ENCODE measurements at places on chromosomes 6 and 20. TPM values are rescaled to one million over a fixed set of nuclear protein-coding genes. Genes with fewer than 3 reads are reported as not detected.

- H3K4me1 ChIP-seq, result peaks cover 3% of the 10 kb centered on the region
- no peak overlapping the region for H3K27ac ChIP-seq
- H3K27me3 ChIP-seq, result peaks cover 4% of the 10 kb centered on the region
- no peak for DNase-seq
- no peaks in the 10 kb centered on the region for H3K36me3 ChIP-seq
Measured at GRCh38 chr20:48098099-48098498, 312.8 kb upstream of the SULF2 start.

DNA sequence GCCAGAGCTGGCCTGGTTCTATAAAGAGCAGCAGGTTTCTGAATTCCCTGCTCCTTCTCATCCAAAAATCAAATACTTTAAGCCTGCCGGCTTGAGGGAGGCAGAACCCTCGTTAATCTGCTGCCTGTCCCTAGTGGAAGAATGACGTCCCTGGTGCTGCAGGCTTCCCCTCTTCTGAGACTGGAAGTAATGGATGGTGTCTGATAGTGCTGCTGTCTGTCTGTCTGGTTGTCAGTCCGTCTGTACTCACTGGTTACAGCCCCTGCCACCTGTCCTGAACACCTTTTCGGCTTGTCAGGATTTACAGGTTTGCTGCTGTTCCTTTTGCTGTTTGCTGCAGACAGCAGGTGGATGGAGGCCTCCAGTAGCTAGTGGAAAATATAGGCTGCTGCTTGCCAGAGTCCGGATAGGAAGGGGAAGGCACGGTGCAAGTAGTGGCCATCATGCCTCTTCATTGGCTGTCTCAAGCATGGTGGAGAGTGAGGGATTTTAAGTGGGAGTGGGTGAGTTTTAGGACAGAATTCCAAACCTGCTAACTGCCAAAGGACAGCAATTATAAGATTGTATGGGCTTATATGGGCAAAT, 2.5 kb downstream of the RIMS1 start:
- no peaks in the 10 kb centered on the region for H3K36me3 ChIP-seq
- DNase-seq, result no peak
- no peaks in the 10 kb centered on the region for H3K4me1 ChIP-seq
- H3K27ac ChIP-seq, result no peak overlapping the region
- no peak overlapping the region for H3K4me3 ChIP-seq
- H3K27me3 ChIP-seq, result peaks cover 12% of the 10 kb centered on the region

GRCh38 chr20:10715035-10715434, 41.2 kb upstream of the JAG1 start:
- H3K27me3 ChIP-seq, result no peaks in the 10 kb centered on the region
- peak; percentile 56 for DNase-seq
- H3K4me3 ChIP-seq, result no peak overlapping the region

- H3K4me3 ChIP-seq, result no peak overlapping the region
- DNase-seq, result no peak
- no peaks in the 10 kb centered on the region for H3K36me3 ChIP-seq
- H3K27me3 ChIP-seq, result no peaks in the 10 kb centered on the region
Measured at GRCh38 chr20:16576219-16576618, 3.0 kb upstream of the KIF16B start.

GRCh38 chr6:111658462-111659154, 52.9 kb upstream of the TRAF3IP2 start:
- no peak for DNase-seq
- no peak overlapping the region for H3K27ac ChIP-seq
- peaks cover 19% of the 10 kb centered on the region for H3K4me1 ChIP-seq
- peaks cover 13% of the 10 kb centered on the region for H3K36me3 ChIP-seq
- no peaks in the 10 kb centered on the region for H3K27me3 ChIP-seq
- H3K4me3 ChIP-seq, result no peak overlapping the region

- no peak overlapping the region for H3K27ac ChIP-seq
- DNase-seq, result no peak
- H3K4me1 ChIP-seq, result peaks cover 11% of the 10 kb centered on the region
- no peak overlapping the region for H3K4me3 ChIP-seq
- H3K36me3 ChIP-seq, result no peaks in the 10 kb centered on the region
Measured at GRCh38 chr6:166959911-166960608, 3.7 kb upstream of the RNASET2 start.

- DNase-seq, result peak; percentile 87
- peaks cover 5% of the 10 kb centered on the region for H3K27me3 ChIP-seq
- no peaks in the 10 kb centered on the region for H3K4me1 ChIP-seq
- peak overlapping the region; percentile 36 for H3K4me3 ChIP-seq
- no peak overlapping the region for H3K27ac ChIP-seq
Measured at GRCh38 chr20:56343861-56344381, 14.9 kb upstream of the FAM210B start.

DNA sequence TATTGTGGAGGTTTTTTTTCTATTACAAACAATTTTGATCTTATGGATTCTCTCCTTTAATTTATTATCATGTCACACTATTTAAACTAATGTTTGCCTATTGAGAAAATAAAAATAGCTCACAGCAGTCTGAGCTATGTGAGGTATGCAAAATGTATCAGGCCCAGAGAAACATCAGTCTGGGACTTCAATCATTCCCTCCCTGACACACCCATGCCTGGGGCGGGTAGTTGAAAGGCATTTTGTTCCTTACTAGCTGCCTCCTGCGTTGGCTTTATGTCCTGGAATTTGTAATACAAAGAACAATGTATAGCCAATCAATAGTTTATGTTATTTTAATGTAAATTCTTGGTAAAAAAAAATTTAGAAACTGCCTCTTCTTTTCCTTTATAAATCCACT, 403.3 kb downstream of the EPM2A start:
- no peak overlapping the region for H3K4me3 ChIP-seq
- no peaks in the 10 kb centered on the region for H3K27me3 ChIP-seq
- H3K4me1 ChIP-seq, result no peaks in the 10 kb centered on the region
- DNase-seq, result no peak
- H3K27ac ChIP-seq, result no peak overlapping the region

GRCh38 chr6:119231394-119231793, 118.2 kb downstream of the MAN1A1 start:
- no peaks in the 10 kb centered on the region for H3K27me3 ChIP-seq
- H3K4me3 ChIP-seq, result no peak overlapping the region
- no peaks in the 10 kb centered on the region for H3K36me3 ChIP-seq
- H3K27ac ChIP-seq, result no peak overlapping the region

DNA sequence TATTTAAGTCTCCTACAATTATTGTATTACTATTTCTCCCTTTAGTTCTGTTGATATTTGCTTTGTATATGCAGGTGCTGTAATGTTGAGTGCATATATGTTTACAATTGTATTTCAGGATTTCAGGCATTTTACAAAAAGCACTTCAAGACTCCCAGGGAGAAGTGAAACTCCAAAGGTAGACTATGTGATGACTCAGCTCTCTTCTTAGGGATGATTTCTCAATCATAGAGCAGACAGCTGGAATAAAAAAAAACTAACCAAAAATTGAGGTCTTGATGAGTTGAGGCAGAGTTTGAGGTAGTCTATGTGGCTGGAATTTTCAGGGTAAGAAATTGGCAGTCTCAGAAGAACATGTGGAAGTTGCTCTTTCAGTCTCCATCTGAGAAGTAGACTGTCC, 786.1 kb downstream of the TFAP2A start:
- H3K4me1 ChIP-seq, result no peaks in the 10 kb centered on the region
- no peak overlapping the region for H3K27ac ChIP-seq
- no peak overlapping the region for H3K4me3 ChIP-seq
- no peaks in the 10 kb centered on the region for H3K36me3 ChIP-seq
- no peaks in the 10 kb centered on the region for H3K27me3 ChIP-seq
- no peak for DNase-seq

GRCh38 chr6:150667977-150668716, 68.5 kb downstream of the PLEKHG1 start:
- no peaks in the 10 kb centered on the region for H3K4me1 ChIP-seq
- DNase-seq, result no peak
- H3K36me3 ChIP-seq, result no peaks in the 10 kb centered on the region
- no peak overlapping the region for H3K27ac ChIP-seq
- peaks cover 3% of the 10 kb centered on the region for H3K27me3 ChIP-seq
- H3K4me3 ChIP-seq, result no peak overlapping the region

GRCh38 chr6:159151266-159151855, 17.8 kb upstream of the FNDC1 start:
- H3K4me1 ChIP-seq, result no peaks in the 10 kb centered on the region
- H3K27me3 ChIP-seq, result peaks cover 8% of the 10 kb centered on the region
- peak; percentile 66 for DNase-seq
- no peak overlapping the region for H3K27ac ChIP-seq

DNA sequence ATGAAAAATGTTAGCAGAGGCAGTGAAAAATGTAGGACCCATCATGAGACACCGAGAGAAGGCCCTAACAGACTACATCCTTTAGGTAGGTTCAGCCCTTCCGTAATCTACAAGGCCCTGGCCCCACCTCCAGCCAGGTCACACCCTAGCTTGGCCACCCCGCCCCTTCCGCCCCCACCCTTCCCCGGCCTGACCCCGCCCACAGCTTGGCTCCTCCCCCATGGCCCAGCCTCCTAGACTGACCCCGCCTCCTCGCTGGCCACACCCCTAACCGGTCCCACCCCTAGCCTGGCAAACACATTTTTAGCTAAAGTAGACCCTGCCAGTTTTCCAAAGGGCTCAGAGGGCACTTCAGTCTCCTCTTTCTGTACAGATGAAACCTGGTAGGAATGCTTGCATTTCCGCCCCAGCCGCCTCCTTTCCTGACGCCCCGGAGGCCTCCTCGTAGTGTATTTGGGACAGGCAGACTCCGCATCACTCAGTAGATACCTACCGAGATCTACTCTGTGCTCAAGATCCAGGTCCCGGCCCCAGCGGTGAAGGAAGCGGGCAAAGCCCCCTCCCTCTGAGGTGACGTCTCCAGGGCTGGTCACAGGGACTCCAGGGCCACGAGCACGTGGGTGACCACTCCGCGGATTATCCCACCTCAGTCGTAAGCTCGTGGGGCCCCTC, 443.5 kb downstream of the PREX1 start:
- H3K27me3 ChIP-seq, result peaks cover 2% of the 10 kb centered on the region
- no peaks in the 10 kb centered on the region for H3K36me3 ChIP-seq
- H3K4me1 ChIP-seq, result no peaks in the 10 kb centered on the region
- H3K27ac ChIP-seq, result no peak overlapping the region
- DNase-seq, result no peak

- H3K4me1 ChIP-seq, result peaks cover 42% of the 10 kb centered on the region
- H3K27ac ChIP-seq, result peak overlapping the region; percentile 97
- peak overlapping the region; percentile 45 for H3K4me3 ChIP-seq
- H3K27me3 ChIP-seq, result no peaks in the 10 kb centered on the region
- no peak for DNase-seq
- H3K36me3 ChIP-seq, result no peaks in the 10 kb centered on the region
Measured at GRCh38 chr20:17835934-17836300, 132.7 kb downstream of the SNX5 start.

- peaks cover 2% of the 10 kb centered on the region for H3K27me3 ChIP-seq
- no peak for DNase-seq
- no peaks in the 10 kb centered on the region for H3K36me3 ChIP-seq
- H3K4me1 ChIP-seq, result no peaks in the 10 kb centered on the region
- no peak overlapping the region for H3K27ac ChIP-seq
- no peak overlapping the region for H3K4me3 ChIP-seq
Measured at GRCh38 chr20:22999756-23000155, 35.4 kb upstream of the SSTR4 start.

- no peak overlapping the region for H3K27ac ChIP-seq
- peaks cover 3% of the 10 kb centered on the region for H3K4me1 ChIP-seq
- H3K27me3 ChIP-seq, result no peaks in the 10 kb centered on the region
- no peaks in the 10 kb centered on the region for H3K36me3 ChIP-seq
- H3K4me3 ChIP-seq, result no peak overlapping the region
Measured at GRCh38 chr20:20520776-20521175, 152.9 kb downstream of the INSM1 start.

DNA sequence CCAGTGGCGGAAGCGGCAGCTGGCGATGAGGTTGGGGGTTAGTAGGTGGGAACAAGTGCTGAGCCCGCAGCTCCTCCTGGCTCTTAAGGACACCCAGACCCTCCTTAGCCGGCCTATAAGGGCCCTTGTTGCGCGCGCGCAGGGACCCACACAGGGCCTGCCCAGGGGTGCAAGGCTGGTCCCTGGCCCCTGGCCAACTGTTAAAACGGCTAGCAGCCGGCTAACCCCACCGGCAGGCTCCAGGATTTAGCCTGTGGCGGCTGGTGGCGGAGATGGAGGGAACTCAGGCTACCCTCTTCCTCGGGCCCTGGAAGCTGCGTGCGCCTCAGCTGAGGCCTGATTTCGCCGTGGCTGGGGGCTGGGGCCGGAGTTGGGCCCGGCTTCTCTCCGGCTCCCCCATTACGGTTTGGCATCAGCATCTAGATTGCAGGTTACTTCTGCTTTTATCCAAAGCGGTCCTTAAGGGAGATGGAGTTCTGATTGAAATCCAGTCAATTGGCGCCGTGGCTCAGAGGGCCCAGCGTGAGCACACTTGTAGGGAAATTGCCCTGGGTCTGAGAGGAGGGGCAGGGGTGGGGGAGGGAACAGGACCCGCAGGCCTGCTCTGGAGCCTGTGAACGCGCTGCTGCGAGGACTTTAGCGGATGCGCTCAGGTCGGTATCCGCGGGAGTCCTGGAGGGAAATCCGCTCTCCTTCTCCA, 36.9 kb upstream of the CCDC167 start:
- H3K4me1 ChIP-seq, result peaks cover under 1% of the 10 kb centered on the region
- H3K27me3 ChIP-seq, result peaks cover 62% of the 10 kb centered on the region
- peak; percentile 63 for DNase-seq

GRCh38 chr6:154648888-154649205, 84.4 kb upstream of the SCAF8 start:
- H3K27ac ChIP-seq, result no peak overlapping the region
- H3K27me3 ChIP-seq, result peaks cover 3% of the 10 kb centered on the region
- no peak overlapping the region for H3K4me3 ChIP-seq

The IL17F gene
- not detected for total RNA-seq

The FRS3 gene
- 1.8 TPM for total RNA-seq

The PPP1R10 gene
- 37.4 TPM for total RNA-seq

The FAM162B gene
- 0.36 TPM for total RNA-seq

The LRRC1 gene
- 8.0 TPM for total RNA-seq

The HLA-DOB gene
- total RNA-seq, result not detected

Measured in osteoblast (primary cell).